Activated CD4-positive, alpha-beta memory T cell treated with anti-CD3 and anti-CD28 coated beads, Interleukin-2, amount 10 ng/mL, durations not matched to agents 7 days and 5 days (primary cell): ENCODE measurements at places on chromosomes 4 and X.

DNA sequence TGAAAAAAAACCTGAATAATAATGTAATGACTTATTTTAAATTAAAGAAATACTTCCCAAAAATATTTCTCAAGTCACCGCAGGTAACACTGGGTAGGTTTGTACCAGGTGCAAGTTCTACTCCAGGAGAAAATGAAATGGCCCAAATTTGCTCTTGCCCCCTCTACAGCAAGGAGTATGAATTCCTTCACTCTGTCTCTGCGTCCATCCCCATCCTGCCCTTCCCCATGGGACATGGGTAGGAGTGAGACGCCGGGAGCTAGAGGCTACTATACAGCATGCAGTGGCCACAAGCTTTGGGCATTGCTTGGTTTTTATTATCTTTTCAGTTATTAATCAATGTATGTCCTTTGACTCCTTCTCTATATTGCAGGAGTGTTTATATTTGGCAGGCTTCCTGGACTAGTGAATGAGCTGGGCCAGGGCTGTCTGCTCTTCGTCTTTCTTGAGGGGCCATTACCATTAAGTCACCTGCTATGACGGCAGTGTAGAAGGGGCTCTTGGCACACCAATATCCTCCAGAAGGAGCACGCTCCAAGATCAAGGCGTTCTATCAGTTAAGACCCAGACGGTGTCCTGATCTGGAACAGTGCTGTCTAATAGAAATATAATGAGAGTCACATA lies 149.6 kb downstream of the ENPP6 start:
- peaks cover 22% of the 10 kb centered on the region for H3K27me3 ChIP-seq
- no peak overlapping the region for H3K27ac ChIP-seq
- no peak overlapping the region for H3K4me3 ChIP-seq
- no peak for DNase-seq

- no peak overlapping the region for H3K4me3 ChIP-seq
- H3K36me3 ChIP-seq, result no peaks in the 10 kb centered on the region
- no peak for DNase-seq
- peaks cover 2% of the 10 kb centered on the region for H3K27me3 ChIP-seq
Observed at GRCh38 chr4:182861346-182861745, 55.8 kb downstream of the DCTD start.

DNA sequence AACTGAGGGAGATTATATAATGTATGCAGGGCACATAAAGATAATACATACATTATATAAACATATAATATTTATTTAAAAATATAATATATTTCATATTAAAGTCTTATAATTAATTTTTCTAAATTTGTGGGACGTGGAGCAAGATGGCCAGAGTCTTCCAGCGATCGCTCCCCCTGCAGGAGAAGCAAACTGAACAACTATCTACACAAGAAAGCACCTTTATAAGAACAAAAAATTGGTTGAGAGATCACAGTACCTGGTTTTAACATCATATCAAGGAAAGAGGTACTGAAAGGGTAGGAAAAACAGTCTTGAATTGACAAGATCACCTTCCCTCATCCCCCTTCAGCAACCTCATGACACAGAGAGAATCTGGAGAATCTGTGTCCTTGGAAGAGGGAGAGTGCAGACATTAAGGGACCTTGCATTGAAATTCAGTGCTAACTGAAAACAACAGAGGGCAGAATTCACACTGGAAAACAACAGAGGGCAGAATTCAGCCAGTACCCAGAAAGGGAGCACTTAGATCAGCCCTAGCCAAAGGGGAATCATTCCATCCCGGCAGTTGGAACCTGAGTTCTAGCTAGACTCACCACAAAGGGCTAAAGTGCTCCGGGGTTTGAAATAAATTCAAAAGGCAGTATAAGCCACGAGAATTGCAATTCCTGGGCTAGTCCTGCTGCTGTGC lies 262.5 kb upstream of the NDST3 start:
- H3K4me3 ChIP-seq, result no peak overlapping the region
- no peaks in the 10 kb centered on the region for H3K36me3 ChIP-seq
- no peak overlapping the region for H3K27ac ChIP-seq
- H3K27me3 ChIP-seq, result no peaks in the 10 kb centered on the region

GRCh38 chr4:7553280-7553679 lies 118.5 kb upstream of the PSAPL1 start:
- H3K4me1 ChIP-seq, result no peaks in the 10 kb centered on the region
- H3K27ac ChIP-seq, result no peak overlapping the region
- no peak for DNase-seq
- no peaks in the 10 kb centered on the region for H3K27me3 ChIP-seq
- peaks cover 5% of the 10 kb centered on the region for H3K36me3 ChIP-seq

DNA sequence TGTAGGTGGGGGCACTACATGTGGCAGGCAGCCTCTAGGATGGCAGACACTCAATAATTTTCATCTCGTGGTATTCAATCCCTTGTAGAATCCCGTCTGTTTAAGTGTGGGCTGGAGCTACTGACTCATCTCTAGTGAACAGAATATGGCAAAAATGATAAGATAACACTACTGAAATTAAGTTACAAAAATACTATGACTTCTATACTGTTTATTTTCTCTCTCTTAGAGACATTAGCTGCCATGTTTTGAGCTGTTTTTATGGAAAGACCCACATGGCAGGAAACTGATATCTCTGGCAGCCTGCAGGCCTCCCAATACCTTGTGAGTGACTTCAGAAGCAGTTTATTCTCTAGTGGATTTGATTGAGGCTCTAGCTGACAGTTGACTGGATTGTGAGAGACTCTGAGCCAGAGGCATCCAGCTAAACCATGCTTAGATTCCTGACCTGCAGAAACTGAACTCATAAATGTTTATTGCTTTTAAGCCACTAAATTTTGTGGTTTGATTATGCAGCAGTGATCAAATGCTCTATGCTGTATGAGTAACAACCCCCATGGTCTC lies 298.8 kb upstream of the CTSO start:
- H3K36me3 ChIP-seq, result no peaks in the 10 kb centered on the region
- H3K27ac ChIP-seq, result no peak overlapping the region
- H3K4me3 ChIP-seq, result no peak overlapping the region
- DNase-seq, result no peak

- H3K4me1 ChIP-seq, result peaks cover 3% of the 10 kb centered on the region
- H3K27me3 ChIP-seq, result peaks cover 8% of the 10 kb centered on the region
- H3K27ac ChIP-seq, result no peak overlapping the region
- no peaks in the 10 kb centered on the region for H3K36me3 ChIP-seq
- H3K4me3 ChIP-seq, result no peak overlapping the region
Observed at GRCh38 chrX:103789004-103789403, 12.4 kb downstream of the PLP1 start.

GRCh38 chr4:184421533-184422155 lies 52.7 kb downstream of the IRF2 start:
- H3K27ac ChIP-seq, result peak overlapping the region; percentile 98
- peaks cover 78% of the 10 kb centered on the region for H3K4me1 ChIP-seq
- peak overlapping the region; percentile 67 for H3K4me3 ChIP-seq
- peaks cover 80% of the 10 kb centered on the region for H3K36me3 ChIP-seq

GRCh38 chr4:130071746-130072145 lies 975.8 kb downstream of the C4orf33 start:
- H3K27ac ChIP-seq, result no peak overlapping the region
- no peak overlapping the region for H3K4me3 ChIP-seq
- no peaks in the 10 kb centered on the region for H3K27me3 ChIP-seq
- H3K4me1 ChIP-seq, result no peaks in the 10 kb centered on the region
- no peak for DNase-seq

GRCh38 chr4:142815834-142816233 lies 30.3 kb downstream of the INPP4B start:
- no peak overlapping the region for H3K4me3 ChIP-seq
- peaks cover 3% of the 10 kb centered on the region for H3K27me3 ChIP-seq
- no peak overlapping the region for H3K27ac ChIP-seq
- H3K36me3 ChIP-seq, result no peaks in the 10 kb centered on the region
- DNase-seq, result peak; percentile 19
- H3K4me1 ChIP-seq, result peaks cover 14% of the 10 kb centered on the region

DNA sequence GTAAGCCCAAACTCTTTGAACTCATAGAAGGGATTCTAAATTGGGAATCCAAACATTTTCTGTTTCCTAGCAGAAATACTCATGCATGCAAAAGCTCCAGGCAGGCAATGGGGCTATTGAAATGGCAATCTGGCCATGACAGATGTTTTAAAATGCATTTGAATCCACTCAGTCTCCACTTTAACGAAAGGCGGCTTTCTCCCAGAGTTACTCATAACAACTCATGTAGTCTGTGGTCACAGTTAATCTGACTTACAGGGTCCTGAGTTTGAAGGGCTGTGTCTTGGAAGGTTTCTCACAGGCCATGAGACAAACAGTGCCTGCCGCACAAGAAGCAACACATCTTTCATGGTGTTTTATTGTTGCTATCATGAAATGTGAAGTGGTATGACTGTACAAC lies 185.7 kb downstream of the AMELX start:
- no peaks in the 10 kb centered on the region for H3K36me3 ChIP-seq
- no peak overlapping the region for H3K27ac ChIP-seq
- no peak overlapping the region for H3K4me3 ChIP-seq
- no peak for DNase-seq
- H3K27me3 ChIP-seq, result peaks cover 2% of the 10 kb centered on the region

DNA sequence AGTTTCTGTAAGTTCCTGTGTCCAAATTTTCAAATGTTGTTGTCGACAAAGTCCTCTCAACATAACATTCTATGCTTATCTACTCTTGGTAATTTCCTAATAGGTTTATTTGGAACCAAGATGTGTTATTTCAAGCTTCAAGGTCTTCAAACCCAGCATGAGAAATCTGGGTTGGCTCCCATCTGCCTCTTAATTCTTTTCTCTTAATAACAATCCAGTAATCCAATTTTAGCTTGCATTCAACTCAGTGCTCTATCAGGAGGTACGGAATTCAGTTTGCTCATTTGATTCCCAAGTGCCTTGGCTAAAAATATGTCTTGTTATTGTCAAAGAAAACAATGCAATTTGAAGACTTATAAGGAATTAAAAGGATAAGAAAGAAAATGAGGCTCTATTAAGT lies 235.5 kb upstream of the MID1 start:
- no peaks in the 10 kb centered on the region for H3K4me1 ChIP-seq
- H3K4me3 ChIP-seq, result no peak overlapping the region
- no peaks in the 10 kb centered on the region for H3K36me3 ChIP-seq
- H3K27ac ChIP-seq, result no peak overlapping the region
- no peak for DNase-seq
- no peaks in the 10 kb centered on the region for H3K27me3 ChIP-seq

DNA sequence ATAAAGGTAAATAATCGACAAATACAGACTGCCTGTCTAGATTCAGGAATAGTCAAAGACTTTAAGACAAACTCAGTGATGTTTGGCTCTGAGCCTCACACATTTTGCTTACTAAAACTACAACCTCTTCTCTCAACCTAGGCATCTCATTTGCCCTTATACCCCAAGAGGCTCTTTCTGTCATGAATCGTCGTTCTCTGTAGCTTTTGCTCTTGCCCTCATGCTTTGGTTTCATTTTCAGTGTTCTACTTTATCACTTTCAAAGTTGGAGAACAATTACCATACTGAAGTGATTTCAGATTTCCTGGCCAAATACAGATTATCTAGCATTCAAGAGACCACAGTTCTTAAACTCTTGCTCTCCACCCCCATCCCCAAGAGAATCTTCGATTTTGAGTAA lies 114.1 kb upstream of the RAP2C start:
- H3K4me1 ChIP-seq, result peaks cover 10% of the 10 kb centered on the region
- no peak for DNase-seq
- no peak overlapping the region for H3K4me3 ChIP-seq
- no peaks in the 10 kb centered on the region for H3K36me3 ChIP-seq

DNA sequence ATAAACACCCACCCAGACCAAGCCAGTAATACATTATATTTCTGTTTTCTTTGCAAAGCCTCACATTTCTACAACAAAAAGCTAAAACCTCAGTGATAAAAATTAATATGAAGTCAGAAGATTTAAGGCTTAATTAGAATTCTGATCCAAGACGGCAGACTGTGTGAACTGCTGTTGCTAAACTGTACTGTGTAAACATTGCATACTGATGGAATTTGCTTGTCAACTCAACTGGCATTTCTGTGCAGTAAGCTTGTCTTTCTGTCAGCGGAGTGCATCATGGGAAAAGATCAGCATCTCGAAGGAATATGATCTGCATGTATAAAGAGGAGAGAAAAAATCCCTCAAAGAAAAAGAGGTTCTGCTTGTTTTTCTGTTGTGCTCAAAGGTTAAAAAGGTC lies 69.4 kb upstream of the SPANXB1 start:
- H3K36me3 ChIP-seq, result no peaks in the 10 kb centered on the region
- no peaks in the 10 kb centered on the region for H3K27me3 ChIP-seq
- H3K4me3 ChIP-seq, result no peak overlapping the region
- no peaks in the 10 kb centered on the region for H3K4me1 ChIP-seq
- H3K27ac ChIP-seq, result no peak overlapping the region

DNA sequence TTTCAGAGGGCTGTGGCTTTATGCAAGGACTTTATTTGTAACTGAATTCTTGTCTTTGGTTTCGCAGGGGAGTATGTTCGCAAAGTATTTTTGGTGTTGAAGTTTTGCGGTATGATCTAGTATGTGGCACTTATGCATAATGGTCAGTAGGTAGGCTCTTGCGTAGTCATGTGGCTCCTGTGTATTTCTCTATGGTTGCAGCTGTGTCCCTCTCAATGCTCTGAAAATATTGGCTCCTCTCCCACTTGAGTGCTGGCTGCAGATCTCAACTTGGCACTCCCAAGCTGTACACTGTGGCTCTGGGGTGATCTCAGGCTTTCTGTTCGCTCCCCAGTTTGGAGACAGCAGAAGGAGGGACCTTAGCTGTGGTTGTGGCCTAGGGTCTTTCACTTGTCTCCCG lies 24.8 kb downstream of the ARMCX5 start:
- no peak for DNase-seq
- H3K36me3 ChIP-seq, result peaks cover 14% of the 10 kb centered on the region
- no peaks in the 10 kb centered on the region for H3K27me3 ChIP-seq

GRCh38 chr4:154707877-154708276 lies 35.9 kb upstream of the LRAT start:
- no peak for DNase-seq
- no peak overlapping the region for H3K4me3 ChIP-seq
- peaks cover 10% of the 10 kb centered on the region for H3K27me3 ChIP-seq

DNA sequence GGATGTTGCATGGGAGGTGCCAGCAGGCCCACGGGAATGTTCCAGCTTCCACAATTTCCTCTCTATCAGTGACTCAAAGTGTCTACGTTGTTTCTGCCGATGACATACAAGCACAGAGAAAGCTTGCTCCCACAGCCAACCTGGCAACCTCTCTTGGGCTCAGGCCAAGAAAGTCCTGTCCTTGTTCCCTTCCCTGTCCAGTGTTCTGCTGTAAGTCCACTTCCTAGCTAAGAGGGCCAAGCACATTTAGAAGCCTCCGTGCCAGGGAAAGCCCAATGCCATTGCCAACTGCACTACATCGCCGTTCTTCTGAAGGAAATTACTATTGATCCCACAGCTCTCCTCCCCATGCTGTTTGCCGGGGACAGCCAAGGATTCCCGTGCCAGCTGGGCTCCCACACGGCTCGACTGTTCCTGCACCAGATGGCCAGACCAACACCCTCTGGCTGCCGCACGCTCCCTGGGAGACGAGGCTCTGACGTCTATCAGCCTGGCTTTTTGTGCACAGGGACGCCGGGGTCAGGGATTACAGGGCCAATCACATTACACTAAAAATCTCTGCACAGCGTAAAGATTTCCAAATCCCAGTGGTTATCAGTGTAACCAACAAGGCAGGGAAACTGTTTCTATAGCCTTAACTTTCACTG lies 284.0 kb downstream of the BCOR start:
- no peaks in the 10 kb centered on the region for H3K36me3 ChIP-seq
- no peak overlapping the region for H3K4me3 ChIP-seq
- H3K4me1 ChIP-seq, result peaks cover 30% of the 10 kb centered on the region
- H3K27me3 ChIP-seq, result peaks cover 3% of the 10 kb centered on the region

GRCh38 chr4:100889401-100889800 lies 371.6 kb upstream of the EMCN start:
- H3K27me3 ChIP-seq, result no peaks in the 10 kb centered on the region
- H3K27ac ChIP-seq, result no peak overlapping the region
- no peak for DNase-seq

GRCh38 chr4:94126669-94127068 lies 81.0 kb upstream of the SMARCAD1 start:
- H3K27me3 ChIP-seq, result peaks cover 2% of the 10 kb centered on the region
- H3K4me3 ChIP-seq, result no peak overlapping the region
- H3K4me1 ChIP-seq, result no peaks in the 10 kb centered on the region
- no peak overlapping the region for H3K27ac ChIP-seq
- H3K36me3 ChIP-seq, result no peaks in the 10 kb centered on the region
